ENCODE measurements at places on chromosomes 1 and 21.

DNA sequence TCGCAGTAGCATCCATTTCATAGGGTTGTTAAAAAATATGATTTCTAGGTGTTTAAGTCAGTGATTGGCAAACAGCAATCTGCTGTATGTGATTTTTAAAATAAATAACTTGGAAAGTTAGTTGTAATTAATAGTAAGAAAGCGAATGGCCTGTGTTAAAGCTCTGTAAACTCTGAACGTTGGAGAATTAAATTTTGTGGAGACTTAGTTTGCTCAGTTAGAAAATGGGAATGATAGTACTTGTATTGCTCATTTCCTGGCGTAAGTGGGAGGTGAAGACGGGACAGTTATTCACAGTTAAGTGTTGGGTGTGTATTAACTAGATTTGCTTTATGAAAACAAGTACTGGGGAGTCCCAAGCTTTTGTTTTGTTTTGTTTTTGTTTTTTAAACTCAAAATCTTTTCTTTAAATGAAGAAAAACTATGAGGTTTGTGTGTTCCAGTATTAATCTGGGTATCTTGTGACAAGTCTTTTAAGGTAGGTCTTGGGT is 995 bp downstream of the CACYBP start:
- DNase-seq: no peak

GRCh38 chr1:226239421-226239820 is 16.0 kb downstream of the MIXL1 start:
- no peak for DNase-seq

- DNase-seq: no peak
Observed at GRCh38 chr1:70528590-70529333, 117.7 kb downstream of the CTH start.

- DNase-seq: no peak
Observed at GRCh38 chr1:231969076-231969475, 342.5 kb downstream of the DISC1 start.

GRCh38 chr21:28516021-28516420 is 476.7 kb downstream of the LTN1 start:
- DNase-seq: no peak

GRCh38 chr1:20400341-20401177 is 85.5 kb downstream of the CAMK2N1 start:
- DNase-seq: no peak

- peak; percentile 86 for DNase-seq
Observed at GRCh38 chr1:233045588-233045987, 95.2 kb downstream of the NTPCR start.

DNA sequence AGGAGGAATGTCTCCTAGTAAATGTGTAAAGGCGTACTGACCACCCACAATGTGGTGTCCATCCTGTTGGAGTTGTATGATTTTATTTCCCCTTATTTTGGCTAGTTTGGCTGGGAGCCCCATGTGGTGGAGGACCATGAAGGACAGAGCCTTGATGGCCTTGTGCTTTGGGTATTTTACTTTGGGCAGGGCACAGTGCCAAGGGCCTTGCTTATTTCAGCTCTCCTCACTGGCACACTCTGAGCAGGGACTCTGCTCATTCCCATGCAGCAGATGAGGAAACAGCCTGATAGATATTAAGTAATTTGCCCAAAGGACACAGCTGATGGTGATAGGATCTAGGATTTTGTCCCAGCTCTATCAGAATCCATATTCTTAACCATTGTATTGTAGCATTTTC is 50.2 kb downstream of the SMYD2 start:
- no peak for DNase-seq

DNA sequence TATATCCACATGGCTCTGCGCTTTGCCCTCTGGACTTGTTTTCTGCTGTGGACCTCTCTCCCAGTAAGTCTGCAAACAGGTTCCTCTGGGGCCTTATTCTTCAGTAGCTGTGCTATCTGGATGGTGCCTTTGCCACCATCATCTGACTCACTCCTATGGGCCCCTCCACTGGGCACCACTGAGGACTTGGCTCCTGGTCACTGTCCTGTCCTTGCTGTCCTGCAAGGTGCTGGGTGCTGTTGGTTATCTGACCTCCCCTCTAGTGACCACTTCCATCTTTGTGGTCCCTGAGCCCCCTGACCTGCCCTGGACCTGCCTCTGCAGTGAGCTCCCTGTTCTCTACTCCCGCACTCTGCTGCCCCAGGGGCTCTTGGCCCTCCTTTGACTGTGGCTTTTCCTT is 6.7 kb downstream of the CNIH3 start:
- no peak for DNase-seq

GRCh38 chr1:96478228-96478627 is 243.4 kb upstream of the PTBP2 start:
- no peak for DNase-seq

DNA sequence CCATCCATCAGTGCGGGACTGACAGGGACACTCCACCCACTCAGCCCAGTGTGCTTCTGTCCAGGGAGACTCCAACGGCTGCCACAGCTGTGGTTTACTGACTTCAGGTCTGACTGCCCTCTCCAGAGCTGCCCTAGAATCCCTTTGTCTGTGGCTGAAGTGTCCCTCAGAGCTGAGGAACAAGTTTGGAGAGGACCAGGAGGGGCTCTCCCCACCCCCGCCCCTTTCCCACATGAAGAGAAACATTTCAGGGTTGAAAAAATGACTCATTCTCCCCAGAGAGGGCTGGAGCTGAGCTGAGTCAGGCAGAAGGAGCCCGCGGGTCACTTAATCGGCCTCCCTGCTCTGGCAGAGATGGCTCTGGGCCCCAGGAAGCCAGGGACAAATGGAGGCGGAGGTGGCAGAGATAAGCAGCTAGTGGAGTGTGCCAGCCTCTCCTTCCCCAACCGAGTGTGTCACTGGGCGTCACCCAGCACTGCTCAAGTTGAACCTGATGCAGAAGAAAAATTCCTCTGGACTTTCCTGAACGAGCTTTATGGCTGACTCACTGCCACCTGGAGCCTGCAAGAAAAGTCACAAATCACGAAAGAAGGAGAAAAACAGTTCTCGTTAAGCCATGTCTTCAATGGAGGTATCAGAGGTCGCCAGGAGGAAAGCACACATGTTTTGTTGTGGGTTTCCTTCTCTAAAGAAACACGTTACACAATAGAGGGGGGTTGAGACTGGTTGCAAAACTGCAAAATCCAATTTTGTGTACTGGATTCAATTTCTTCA is 34.3 kb upstream of the ECE1 start:
- peak; percentile 77 for DNase-seq

DNA sequence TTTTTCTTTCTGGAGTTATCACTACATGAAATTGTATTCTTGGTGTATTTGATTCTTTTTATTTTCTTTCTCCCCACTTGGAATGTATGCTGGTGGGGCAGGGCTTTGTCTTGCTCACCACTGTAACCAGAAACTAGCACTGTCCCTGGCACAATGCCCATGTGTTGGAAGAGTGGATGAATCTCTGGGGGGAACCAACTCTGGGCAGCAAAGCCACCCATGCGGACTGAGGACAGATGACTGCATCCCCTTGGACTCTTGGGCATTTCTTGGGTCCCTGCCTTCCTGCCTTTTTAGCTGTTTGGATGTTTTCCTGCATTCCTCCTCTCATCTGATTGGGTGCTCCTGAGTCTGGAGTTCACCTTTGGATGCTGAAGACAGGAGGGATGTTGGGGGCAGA is 6.1 kb downstream of the CYP4B1 start:
- no peak for DNase-seq

GRCh38 chr1:241532162-241532531 is at the start of gene KMO:
TSS of gene KMO (plus strand) at chr1:241532378. CDS start at chr1:241532445, 67 bp downstream.
- DNase-seq: no peak

GRCh38 chr1:229108598-229109201 is 162.2 kb upstream of the RAB4A start:
- peak; percentile 22 for DNase-seq

DNA sequence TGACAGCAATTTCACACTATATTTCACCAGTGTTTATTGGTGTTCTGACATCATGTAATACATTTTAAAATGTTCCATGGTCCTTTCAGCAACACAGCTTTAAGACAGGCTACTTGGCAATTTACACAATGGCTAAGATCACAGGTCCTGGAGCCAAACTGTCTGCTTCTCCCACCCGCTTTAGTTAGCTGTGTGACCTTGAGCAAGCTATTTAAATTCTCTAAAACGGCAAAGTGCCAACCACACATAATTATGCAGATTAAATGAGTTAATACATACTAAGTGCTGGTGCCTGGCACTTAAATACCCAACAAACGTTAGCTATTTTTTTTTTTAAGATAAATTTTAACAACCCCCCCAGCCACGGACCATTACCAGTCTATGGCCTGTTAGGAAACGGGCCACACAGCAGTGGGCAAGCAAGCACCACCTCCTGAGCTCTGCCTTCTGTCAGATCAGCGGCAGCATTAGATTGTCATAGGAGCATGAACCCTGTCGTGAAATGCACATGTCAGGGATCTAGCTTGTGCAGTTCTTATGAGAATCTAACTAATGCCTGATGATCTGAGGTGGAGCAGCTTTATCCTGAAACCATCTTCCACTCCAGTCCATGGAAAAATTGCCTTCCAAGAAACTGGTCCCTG is 26.9 kb downstream of the SOD1 start:
- DNase-seq: peak; percentile 96

DNA sequence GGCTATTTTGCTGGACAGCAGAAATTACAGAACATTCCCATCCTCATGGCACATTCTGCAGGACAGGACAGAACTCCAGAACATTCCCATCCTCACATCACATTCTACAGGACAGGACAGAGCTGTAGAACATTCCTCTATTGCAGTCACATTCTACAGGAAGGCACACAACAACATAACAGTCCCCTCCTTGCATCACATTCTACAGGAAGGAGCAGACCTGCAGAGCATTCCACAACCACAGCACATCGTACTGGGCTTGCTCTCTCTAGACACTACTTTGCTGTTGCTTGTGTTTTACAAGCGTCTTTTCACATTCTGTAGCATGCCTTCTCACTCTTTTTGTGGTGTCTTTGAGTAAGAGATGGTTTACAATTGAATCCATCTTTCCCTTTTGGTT is 26.8 kb upstream of the ABCB10 start:
- DNase-seq: no peak

- no peak for DNase-seq
Observed at GRCh38 chr1:234132795-234133194, 228.3 kb downstream of the SLC35F3 start.

GRCh38 chr1:158289811-158290210 is at the start of gene CD1C:
TSS of gene CD1C (plus strand) at chr1:158289923. CDS start at chr1:158290065, 142 bp downstream.
- no peak for DNase-seq
